ENCODE measurements at places on chromosomes 16 and 17.

DNA sequence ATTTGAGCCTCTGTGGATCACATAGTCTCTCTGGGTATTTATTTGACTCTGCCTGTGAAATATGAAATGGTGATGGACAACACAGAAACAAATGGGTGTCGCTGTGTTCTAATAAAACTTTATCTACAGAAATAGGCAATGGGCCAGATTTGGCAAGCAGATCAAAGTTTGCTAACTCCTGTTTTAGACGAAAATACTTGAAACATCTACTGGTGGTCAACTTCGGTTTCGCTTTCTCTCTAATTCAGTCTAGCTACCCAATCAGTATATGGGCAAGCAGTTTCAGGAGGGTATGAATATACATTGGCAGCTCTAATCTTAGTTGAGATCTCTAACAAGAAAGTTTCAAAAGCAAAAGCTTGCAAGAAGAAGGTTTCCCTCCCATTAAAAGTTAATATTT is 60.1 kb upstream of the DYNLRB2 start:
- no peak for DNase-seq

GRCh38 chr17:9859781-9860180 is 34.1 kb downstream of the GLP2R start:
- no peak for DNase-seq

DNA sequence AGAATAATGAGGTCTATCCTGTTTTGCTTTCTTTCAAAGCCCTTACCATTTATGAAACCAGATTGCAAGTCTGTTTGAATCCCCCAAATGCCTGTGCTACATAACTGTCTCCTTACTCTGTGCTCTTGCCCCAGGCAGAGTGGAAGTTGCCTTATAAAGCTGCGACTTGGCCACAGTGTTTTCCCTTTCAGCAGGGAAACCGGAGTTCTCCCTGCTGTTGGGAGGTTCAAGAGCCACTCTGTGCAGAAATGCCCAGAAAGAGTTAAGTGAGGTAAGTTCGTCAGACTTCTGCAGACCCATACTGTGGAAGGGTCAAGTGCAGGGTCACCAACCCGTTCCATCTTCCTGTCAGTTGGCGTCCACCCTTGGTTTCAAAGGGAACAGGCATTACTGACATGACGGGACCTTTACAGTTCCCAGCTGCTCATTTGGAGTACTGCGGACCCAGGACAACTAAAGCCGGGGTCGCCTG is 508.9 kb downstream of the WWOX start:
- no peak for DNase-seq

GRCh38 chr16:86424398-86424797 is 85.9 kb upstream of the FOXF1 start:
- DNase-seq, result peak; percentile 4

GRCh38 chr16:68951991-68952877 is 108.9 kb downstream of the TANGO6 start:
- no peak for DNase-seq

GRCh38 chr16:64780445-64780844 is 341.4 kb downstream of the CDH11 start:
- no peak for DNase-seq

- DNase-seq, result peak; percentile 83
Observed at GRCh38 chr16:106623-107324, 28.7 kb downstream of the MPG start.

- DNase-seq, result no peak
Observed at GRCh38 chr16:84785843-84786581, 33.8 kb upstream of the CRISPLD2 start.

DNA sequence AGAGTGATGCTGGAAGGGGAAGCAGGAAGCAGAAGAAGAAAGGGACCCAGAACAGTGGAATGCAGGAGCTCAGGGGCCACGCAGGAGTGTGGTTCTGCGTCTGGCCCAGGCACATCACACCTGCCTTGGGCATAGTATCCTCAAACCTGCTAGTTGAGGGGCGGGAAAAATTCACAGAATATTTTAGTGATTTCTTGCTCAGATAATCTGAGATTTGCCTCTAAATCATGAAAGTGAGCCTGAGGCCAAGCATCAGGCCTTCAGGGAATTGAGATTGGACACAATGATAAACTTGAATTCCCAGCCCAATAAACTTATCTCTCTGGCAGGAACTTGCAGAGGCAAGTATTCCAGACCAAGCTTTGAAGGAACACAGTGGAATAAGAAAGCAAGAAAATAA is 48.5 kb upstream of the CCL2 start:
- DNase-seq, result no peak

GRCh38 chr17:19378416-19379360 is at the start of gene MAPK7:
Gene MAPK7 (plus strand): TSS chr17:19378498. CDS start chr17:19378901, 403 bp downstream.
- no peak for DNase-seq

DNA sequence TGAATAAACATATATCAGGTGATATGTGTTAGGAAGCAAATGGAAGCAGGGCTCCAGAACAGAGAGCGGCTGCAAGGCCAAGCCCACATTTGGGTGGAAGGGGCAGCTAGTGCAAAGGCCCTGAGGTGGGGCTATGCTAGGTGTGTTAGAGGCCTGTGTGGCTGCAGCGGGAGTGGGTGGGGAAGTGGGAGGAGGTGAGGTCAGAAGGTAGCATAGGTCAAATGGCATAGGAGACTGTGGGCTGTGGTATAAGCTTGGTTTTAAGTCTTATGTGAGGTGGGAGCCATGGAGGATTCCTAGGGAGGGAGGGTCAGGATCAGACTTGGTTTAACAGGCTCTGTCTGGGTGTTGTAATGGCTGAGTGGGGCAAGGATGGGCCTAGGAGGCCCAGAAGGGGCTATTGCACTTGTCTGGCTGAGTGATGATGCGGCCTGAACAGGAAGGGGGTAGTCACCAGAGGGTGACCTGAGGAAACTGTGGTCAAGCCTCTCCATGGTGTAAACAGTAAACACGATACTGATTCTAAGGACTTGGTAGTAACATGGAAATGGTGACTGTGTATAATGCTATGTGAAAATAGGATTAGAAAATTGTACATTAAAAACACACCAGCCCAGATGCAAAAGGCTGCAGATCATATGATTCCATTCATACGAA is 31.1 kb downstream of the RAI1 start:
- DNase-seq, result no peak

DNA sequence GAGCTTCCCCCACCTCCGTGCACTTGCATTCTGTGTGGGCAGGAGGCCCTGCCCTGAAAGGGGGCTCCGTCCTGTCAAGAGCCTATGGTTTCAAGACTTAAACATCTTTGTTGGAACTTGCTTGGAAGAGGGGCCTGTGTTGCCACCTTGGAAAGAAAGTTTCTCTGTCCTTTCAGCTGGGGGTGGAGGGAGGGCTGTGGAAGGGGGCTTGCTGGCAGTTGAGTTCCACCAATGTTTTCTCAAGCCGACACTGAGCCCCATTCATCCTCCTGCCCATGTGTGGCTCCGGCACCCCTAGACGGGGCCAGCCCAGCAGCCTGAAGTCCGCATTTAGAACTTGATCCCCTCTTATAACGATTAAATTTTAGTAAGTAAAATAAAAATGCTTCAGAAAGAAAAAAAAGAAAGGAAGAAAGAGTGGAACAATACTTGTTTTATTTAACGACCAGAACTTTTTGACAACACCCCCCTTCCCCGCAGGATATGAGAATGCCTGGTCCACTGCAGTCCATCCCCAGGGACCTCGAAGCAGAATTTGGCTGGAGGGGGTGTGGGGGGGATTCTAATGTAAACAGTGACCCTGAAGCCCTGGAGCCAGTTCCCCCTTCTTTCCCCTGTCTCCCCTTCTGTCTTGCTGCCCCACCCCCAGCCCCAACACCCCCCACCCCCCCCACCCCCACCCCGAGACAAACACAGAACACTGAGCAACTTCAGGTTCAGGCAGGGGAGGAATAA is 26.9 kb upstream of the CLEC18A start:
- DNase-seq, result no peak

GRCh38 chr16:88049561-88050545 is 98.6 kb downstream of the BANP start:
- no peak for DNase-seq

GRCh38 chr16:85948138-85948509 is 49.2 kb downstream of the IRF8 start:
- no peak for DNase-seq

DNA sequence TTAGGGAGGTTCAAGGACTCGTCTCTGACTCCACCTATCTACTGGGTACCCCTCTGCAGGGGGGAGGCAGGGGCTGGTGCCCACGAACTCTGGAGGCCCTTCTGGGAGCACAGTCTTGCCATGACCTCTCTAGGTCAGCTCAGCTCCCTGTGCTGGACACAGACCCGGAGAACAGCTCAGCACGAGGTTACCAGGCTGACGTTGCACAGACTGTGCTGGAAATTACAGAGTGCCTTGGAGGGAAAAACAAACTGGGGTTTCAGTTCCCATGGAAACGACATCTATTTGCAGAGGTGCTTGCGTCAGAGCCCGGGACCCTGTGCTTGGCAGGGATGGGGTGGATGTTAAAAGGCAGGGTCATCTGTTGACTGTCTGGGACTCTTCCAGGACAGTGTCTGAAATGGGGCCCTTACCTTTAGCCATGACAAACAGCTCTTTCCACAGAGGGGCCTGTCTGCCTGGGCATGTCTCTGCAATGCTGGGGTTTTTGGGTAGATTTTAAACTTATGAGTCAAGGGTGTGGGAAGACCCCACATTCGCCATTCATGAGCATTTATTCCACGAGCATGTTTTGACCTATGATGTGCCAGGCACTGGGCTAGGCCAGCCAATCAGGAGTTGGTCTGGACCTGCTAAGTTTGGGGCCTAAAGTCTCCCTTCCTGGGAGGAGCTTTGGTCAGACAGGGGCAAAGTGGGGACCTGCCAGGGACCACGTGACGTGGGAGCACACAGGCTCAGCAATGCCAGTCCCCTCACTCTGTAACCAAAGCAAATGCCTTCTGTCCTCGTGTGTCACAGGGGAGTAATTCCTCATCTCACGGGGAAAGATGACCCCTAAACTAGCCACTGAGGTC is 22.5 kb downstream of the CCR7 start:
- no peak for DNase-seq

DNA sequence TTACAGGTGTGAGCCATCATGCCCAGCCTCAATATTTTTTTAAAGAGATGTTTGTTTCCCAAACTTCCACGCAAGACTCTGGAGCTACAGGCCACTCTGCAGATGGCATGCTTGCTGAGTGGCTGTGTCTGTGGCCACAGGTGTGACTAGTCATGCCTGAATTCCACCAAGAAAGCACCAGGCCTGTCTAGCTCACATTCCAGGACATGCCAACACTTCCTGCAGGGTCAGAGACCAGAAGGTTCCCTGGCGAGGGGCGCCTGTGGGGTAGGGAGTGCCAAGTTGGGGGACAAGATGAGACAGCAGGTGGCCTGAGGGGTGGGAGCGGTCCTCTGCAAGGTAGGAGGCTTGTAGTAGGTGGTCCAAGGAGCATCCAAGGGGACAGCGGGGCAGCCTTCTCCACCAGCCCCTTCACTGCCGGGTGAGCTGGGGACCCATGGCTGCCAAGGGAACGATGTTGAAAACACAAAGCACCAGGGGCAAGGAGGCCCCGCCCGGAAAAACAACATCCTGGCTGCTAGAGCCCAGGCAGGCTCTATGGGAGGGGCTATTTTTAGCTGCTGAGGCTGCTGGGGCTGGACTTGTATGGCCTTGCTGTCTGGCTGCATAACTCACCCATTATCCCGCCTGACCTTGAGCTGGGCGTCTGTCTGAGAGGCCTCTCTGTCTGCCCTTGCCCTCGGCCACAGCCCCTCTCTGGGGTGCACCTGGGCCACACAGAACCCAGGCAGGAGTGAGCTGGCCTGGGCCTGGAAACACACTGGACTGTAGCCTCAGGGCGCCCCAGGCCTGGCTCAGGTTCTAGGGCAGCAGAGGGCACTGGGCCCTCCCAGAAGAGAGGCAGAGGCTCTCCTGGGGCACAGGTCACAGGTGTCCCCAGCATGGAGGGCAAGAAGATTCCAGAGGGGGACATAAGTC is 5.7 kb downstream of the TRIM47 start:
- DNase-seq, result no peak

- DNase-seq, result peak; percentile 74
Observed at GRCh38 chr16:6081320-6081976, 983.9 kb upstream of the EEF2KMT start.

GRCh38 chr16:49488336-49488735 is 114.7 kb downstream of the C16orf78 start:
- no peak for DNase-seq

- no peak for DNase-seq
Observed at GRCh38 chr17:22277595-22277994, 585.3 kb downstream of the KCNJ18 start.

DNA sequence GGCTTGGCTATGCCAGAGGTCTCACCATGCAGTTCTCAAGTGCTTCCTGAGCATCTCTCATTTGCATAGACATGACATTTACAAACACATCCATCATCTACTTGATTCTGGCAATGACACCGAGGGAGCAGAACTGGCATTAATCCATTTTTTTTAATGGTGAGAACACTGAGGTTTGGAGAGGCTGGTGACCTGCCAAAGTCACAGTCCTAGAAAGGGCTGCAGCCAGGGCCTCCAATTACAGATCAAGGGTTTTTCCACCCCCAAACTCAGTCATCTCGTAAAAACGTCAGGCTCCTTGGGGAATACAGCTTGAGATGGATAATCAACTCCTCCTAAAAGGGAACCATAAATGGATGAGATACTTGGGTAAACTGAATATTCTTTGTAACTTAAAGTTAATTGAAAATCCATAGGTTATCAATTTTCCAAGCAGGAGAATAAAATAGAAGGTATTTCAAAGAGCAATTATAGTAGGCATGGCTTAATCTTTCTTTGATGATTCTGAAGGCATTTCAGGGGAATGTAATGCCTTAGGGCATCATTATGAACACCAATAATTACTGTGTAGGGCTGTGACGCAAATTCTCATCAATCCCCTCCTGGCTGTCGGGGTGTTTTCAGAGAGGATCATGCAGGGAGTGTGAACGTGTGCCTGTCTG is 9.4 kb upstream of the MEOX1 start:
- DNase-seq, result peak; percentile 72

- DNase-seq, result no peak
Observed at GRCh38 chr17:78844301-78845005, 3.8 kb upstream of the USP36 start.

DNA sequence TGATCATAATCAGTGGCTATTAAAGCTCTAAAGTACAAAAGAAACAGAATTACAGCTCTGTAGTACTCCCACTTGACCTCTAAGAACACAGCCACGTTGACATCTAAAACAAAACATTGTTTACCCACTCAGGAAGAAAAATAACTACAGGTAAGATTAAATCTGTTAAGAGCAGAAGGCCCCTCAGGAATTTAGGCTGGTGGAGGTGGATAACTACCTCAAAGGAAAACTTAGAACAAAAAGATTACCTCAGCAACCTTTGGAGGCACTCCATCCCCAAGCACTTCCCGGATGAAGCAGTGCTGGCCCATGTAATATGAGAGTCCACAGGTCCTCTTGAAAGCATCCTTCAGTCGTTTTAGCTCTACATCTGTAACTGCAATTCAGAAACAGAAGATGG is 46.7 kb downstream of the USP32 start:
- DNase-seq, result no peak

GRCh38 chr17:37067555-37068111 is 118.9 kb downstream of the AATF start:
- peak; percentile 62 for DNase-seq
